ENCODE measurements at places on chromosomes 5 and 9. TPM values are rescaled to one million over a fixed set of nuclear protein-coding genes. Genes with fewer than 3 reads are reported as not detected.

The PCDHA9 gene
- total RNA-seq = not detected

- no peak for DNase-seq
Observed at GRCh38 chr9:113164536-113165300, 13.9 kb downstream of the SLC31A2 start.

The LHX6 gene
- not detected for total RNA-seq

- no peak for DNase-seq
Observed at GRCh38 chr9:129716091-129716490, 36.8 kb downstream of the PTGES start.

DNA sequence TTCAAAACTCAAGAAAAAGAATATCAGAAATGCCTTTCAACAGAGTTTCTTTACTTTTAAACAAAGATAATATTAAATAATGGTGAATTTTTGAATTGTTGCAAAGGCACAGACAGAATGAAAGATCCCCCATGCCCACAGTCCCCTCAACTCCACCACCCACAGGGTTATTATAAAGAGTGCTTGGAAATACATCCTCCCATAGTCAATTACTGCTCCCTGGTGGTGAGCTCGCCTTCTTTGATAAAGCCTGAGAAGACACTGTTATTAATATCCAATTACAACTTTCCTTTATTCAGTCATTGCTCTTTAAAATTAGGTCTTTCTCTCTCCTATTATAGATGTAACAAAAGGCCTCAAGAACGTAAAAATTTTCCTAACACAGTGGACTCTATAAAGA lies 490.2 kb upstream of the RORB start:
- DNase-seq = no peak

The ZNF879 gene
- total RNA-seq = 4.9 TPM

The CDH18 gene
- total RNA-seq = not detected

DNA sequence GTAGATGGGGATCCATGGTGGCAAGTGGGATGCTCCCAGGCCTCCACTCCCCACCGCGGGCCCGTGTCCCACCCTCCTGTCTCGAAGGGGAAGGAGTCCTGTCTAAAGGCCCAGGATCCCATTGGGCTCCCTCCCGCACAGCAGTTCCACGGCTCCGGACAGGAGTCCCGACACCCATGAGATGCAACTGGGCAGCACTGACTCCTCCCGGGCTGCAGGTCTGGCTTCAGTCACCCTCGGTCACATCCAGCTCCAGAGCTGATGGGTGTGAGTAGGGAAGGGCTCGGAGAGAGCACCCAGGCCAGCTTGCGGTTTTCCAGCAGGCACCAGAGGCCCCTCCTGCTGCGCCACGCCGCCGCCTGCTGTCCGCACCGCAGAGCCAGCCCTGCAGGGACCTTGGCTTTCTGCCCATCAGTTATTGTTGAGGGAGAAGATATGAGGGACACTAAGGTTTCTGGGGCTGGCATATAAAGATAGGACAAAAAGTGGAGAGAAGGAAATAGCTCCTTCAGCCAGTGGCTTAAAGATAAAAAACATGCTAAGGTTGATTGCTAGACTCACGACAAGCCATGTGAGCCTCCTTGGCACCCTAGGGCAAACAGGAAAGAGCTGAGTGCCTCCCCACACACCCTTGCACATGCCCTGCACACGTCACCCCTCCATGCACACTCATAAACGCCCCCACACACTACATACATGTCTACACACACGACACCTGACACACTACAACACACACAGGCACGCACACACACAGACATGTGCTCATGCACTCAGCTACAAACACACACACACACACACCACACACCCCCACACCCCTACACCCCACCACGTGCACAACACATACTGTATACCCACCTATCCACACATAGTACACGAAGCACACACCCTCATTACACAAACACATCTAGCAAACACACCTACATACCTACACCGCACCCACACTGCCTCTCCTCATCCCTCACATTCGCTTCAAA lies 79.0 kb downstream of the AK8 start:
- no peak for DNase-seq

DNA sequence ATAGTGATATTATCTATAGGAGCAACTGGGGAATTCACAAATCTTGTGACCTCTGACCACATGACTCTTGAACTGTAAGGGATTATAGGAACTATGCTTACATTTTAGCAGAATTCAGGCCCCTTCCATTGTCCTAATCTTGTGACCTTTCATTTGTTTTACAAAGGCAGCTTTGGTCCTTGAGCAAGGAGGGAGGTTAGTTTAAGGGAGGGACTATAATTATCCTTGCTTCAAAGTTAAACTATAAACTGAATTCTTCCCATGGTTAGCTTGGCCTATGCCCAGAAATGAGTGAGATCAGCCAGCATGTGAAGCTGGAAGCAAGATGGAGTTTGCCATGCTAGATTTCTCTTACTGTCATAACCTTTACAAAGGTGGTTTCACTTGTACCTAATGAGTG lies 51.2 kb downstream of the TARS1 start:
- no peak for DNase-seq

The TXNDC8 gene
- not detected for total RNA-seq

The DCAF12 gene
- 14.8 TPM for total RNA-seq

The GBA2 gene
- total RNA-seq = 28.6 TPM

DNA sequence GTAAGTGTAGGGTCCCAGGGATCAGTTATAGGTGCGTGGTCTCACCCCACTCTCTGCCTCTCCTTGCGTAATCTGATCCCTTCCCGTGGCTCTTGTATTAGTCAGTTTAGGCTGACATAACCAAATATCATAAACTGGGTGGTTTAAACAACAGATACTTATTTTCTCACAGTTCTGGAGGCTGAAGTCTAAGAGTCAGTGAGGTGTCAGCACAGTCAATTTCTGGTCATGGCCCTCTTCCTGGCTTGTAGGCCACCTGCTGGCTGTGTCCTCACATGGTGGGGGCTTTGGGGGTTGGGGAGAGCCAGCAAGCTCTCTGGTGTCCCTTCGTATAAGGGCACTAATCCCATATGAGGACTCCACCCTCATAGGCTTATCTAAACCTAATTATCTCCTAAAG lies 32.3 kb downstream of the CARTPT start:
- no peak for DNase-seq

GRCh38 chr5:162209005-162209605 lies 141.5 kb downstream of the GABRG2 start:
- DNase-seq = no peak

The SNCAIP gene
- not detected for total RNA-seq

DNA sequence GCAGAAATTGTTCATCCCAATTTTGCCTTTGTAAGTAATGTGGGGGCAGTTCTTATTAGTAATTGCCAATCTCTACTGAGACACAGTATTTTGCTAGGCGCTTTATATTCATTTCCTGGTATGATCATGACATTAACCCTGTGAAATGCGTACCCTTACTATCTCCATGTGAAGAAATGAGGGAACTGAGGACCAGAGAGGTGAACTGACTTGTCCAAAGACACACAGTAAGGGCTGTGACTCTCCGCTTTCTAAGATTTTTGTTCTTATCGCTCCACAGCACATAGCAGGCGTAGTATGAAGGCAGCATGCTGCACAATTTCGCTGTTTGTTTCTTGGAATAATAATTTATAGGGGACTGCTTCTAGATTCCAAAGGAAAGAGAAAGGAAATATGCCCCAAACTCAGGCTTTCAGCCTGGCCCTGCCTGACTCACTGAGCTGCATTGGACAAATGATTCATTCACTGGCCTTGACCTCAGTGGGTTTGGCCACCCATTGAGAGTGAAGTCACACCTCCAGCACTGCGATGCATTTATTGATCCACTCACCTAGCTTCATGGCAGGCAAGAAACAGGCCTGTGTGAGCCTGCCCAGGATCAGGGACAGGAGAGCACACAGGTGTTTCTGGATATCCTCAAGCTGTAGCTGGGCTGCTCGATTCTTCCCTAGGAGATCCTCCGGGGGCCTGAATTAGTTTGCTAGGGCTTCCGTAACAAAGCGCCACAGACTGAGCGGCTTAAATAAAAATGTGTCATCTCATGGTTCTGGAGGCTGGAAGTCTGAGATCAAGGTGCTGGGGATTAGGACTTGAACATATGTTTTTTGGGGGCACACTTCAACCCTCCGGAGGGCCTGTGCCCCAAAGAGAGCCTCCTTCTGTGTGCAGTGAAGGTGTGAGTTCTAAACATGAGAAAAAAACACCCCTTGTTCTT lies 7.2 kb upstream of the DUSP1 start:
- DNase-seq = no peak

The CCNI2 gene
- total RNA-seq = 13.7 TPM

GRCh38 chr5:3217114-3217513 lies 378.5 kb upstream of the IRX1 start:
- no peak for DNase-seq
